ENCODE measurements at places on chromosomes 16 and 17. TPM values are rescaled to one million over a fixed set of nuclear protein-coding genes. Genes with fewer than 3 reads are reported as not detected.

The ENPP7 gene
- not detected for total RNA-seq

The C16orf96 gene
- total RNA-seq, result not detected

The CLUH gene
- 103 TPM for total RNA-seq

The SLC47A2 gene
- total RNA-seq, result not detected

The ITGB3 gene
- not detected for total RNA-seq

The CEMP1 gene
- total RNA-seq, result 0.86 TPM

The ZP2 gene
- not detected for total RNA-seq

The TBC1D3C gene
- not detected for total RNA-seq

The CD79B gene
- total RNA-seq, result not detected

The SP2 gene
- total RNA-seq, result 22.4 TPM

The RDM1 gene
- 6.5 TPM for total RNA-seq

The ABCA8 gene
- not detected for total RNA-seq

The PHOSPHO1 gene
- not detected for total RNA-seq

The APOH gene
- not detected for total RNA-seq

The KRT28 gene
- not detected for total RNA-seq

The MYH2 gene
- total RNA-seq, result not detected

The RNPS1 gene
- 301 TPM for total RNA-seq

The NR1D1 gene
- 36.4 TPM for total RNA-seq

The GPR179 gene
- 0.45 TPM for total RNA-seq

The TAT gene
- total RNA-seq, result not detected

The NHLRC4 gene
- total RNA-seq, result not detected

The BICDL2 gene
- 70.9 TPM for total RNA-seq

The PPY gene
- total RNA-seq, result not detected

The CCL4 gene
- total RNA-seq, result not detected

The PRSS21 gene
- not detected for total RNA-seq

The ACE gene
- total RNA-seq, result 5.9 TPM

The ZC3H7A gene
- total RNA-seq, result 70.9 TPM

The FOXN1 gene
- not detected for total RNA-seq

The SLC6A2 gene
- not detected for total RNA-seq

The PPL gene
- 75.0 TPM for total RNA-seq
